ENCODE measurements at places on chromosomes 1 and 21.
A peak's percentile ranks its signal among the peaks of the same experiment; 100 is the strongest.

DNA sequence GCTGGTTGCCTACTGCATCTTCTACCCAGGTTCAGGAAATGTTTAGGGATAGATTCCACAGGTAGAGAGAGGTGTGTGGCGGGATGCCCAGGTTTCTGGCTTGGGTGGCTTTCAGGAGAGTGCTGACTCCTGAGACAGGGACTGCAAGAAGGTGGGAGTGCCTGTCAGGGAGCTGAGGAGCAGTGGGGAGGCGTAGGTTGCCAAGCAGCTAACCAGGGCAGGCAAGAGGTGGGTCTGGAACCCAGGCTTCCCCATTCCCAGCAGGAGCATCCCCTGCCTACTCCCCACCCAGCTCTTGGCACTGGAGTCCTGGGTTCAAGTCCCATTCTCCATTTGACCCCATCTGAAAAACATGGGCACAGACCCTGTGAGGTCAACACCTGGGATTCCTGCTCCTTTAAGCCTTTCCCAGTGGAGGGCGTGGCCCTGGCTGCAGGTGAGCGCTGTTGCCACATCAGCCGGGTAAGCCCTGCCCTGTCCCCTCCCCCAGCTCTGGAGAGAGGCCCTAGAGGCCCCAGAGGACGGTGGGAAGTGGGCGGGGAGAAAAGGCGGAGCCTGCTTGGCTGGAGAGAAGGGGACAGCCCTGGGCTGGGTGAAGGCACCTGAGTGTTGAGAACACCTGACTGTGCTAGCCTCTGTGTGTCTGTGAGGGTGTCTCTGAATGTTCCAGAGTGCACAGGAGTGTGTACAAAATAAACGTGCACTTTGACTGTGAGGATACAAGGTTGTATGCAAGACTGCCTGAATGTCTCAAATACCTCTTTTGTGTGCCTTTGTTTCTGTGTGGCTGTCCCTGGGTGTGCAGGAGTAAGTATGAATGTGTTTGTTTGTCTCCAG lies 14.0 kb upstream of the SYNC start:
- H3K27ac ChIP-seq = no peak overlapping the region
- peaks cover 8% of the 10 kb centered on the region for H3K4me1 ChIP-seq
- H3K27me3 ChIP-seq = no peaks in the 10 kb centered on the region

- peaks cover 9% of the 10 kb centered on the region for H3K4me1 ChIP-seq
- H3K36me3 ChIP-seq = peaks cover 4% of the 10 kb centered on the region
- H3K4me3 ChIP-seq = no peak overlapping the region
- H3K27ac ChIP-seq = no peak overlapping the region
- DNase-seq = no peak
- no peaks in the 10 kb centered on the region for H3K27me3 ChIP-seq
Measured at GRCh38 chr1:201156346-201156745, 2.1 kb upstream of the TMEM9 start.

- no peak overlapping the region for H3K4me3 ChIP-seq
- H3K36me3 ChIP-seq = no peaks in the 10 kb centered on the region
- DNase-seq = no peak
- H3K27me3 ChIP-seq = no peaks in the 10 kb centered on the region
- no peaks in the 10 kb centered on the region for H3K4me1 ChIP-seq
Measured at GRCh38 chr1:97013941-97014340, 292.4 kb downstream of the PTBP2 start.

DNA sequence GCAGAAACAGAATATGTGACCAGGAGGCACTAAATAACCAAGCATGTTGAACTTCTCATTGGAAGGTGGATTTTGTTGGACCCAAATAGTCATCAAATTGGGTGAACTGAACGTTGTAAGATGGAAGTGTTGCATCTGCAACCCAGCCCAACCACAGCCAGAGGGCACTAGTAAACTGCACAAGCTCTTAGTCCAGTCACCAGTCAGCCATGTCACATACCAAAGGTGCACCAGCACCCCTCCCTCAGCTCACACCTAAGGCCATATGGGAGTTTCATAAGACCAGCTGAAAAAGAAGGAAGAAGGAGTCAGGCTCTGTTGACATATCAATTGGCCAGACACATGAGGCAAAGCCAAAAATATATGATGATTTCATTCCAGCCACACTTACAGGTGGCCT lies 481.7 kb upstream of the NR5A2 start:
- DNase-seq = peak; percentile 70
- no peak overlapping the region for H3K4me3 ChIP-seq
- H3K36me3 ChIP-seq = no peaks in the 10 kb centered on the region
- H3K27ac ChIP-seq = no peak overlapping the region

GRCh38 chr21:18760247-18760646 lies 356.7 kb upstream of the TMPRSS15 start:
- H3K27ac ChIP-seq = no peak overlapping the region
- H3K27me3 ChIP-seq = no peaks in the 10 kb centered on the region
- H3K4me1 ChIP-seq = no peaks in the 10 kb centered on the region
- DNase-seq = no peak

- no peaks in the 10 kb centered on the region for H3K27me3 ChIP-seq
- no peak overlapping the region for H3K27ac ChIP-seq
- DNase-seq = no peak
Measured at GRCh38 chr1:15428815-15429435, 9.3 kb upstream of the CTRC start.

GRCh38 chr1:67745875-67746698 lies 61.1 kb downstream of the GADD45A start:
- no peaks in the 10 kb centered on the region for H3K27me3 ChIP-seq
- H3K36me3 ChIP-seq = no peaks in the 10 kb centered on the region
- no peaks in the 10 kb centered on the region for H3K4me1 ChIP-seq
- DNase-seq = no peak
- H3K4me3 ChIP-seq = no peak overlapping the region
- H3K27ac ChIP-seq = no peak overlapping the region

DNA sequence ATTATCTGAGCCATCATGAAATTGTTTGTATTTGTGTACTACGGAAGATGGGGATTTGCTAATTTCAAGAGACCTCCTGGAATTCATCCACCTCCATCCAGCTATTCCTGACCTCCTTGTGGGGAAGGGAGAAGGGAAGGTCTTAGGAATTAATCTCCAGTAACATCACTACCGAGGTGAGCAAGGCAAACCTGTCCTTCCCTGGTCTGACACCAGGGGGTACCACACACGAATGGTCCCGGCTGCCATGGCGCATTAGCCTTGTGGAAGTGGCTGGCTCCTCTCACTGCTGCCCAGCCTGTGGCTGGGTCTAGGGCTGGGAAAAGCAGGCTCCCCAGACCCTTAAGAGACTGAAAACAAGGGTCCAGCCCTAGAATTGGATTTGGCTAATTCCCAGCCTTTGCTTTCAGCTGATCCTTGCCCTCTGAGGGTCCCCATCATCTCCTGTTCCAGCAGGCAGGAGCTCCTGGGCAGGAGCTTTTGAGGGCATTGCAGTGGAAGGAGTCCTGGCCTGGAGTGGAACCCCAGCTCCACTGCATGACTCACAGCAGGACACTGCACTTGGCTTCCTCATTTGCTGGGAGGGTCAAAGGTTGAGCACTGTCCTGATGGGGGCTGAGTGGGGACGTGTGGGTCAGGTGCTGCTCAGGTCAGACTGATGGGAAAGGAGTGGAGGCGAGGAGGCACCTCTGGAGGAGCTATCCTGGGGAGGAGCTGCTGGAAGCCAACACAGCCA lies 34.8 kb downstream of the RIMS3 start:
- no peaks in the 10 kb centered on the region for H3K27me3 ChIP-seq
- peaks cover 2% of the 10 kb centered on the region for H3K4me1 ChIP-seq
- H3K36me3 ChIP-seq = no peaks in the 10 kb centered on the region
- H3K27ac ChIP-seq = no peak overlapping the region

GRCh38 chr21:18986197-18986596 lies 582.6 kb upstream of the TMPRSS15 start:
- H3K27ac ChIP-seq = no peak overlapping the region
- no peaks in the 10 kb centered on the region for H3K27me3 ChIP-seq
- no peaks in the 10 kb centered on the region for H3K4me1 ChIP-seq

- no peak overlapping the region for H3K27ac ChIP-seq
- no peaks in the 10 kb centered on the region for H3K4me1 ChIP-seq
- H3K4me3 ChIP-seq = no peak overlapping the region
- no peaks in the 10 kb centered on the region for H3K27me3 ChIP-seq
- no peaks in the 10 kb centered on the region for H3K36me3 ChIP-seq
Measured at GRCh38 chr21:16908077-16908476, 604.8 kb upstream of the CXADR start.

DNA sequence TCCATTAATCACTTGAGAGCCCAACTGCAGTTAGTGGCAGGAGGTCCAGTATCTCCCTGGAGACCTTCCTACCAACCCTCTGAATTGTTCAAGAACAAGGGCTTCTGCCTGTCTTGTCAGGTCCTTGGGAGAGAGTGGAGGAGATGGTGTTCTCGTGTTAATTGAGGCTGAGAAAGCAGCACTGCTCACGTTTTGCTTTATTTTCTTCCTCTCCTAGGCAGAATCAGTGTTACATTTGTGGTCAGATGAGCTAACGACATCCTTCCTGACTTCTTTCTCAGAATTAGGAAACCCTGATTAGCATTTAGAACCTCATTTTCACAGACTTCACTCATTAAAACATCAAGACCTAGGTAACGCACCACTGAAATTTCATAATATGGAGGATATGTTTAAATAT lies 26.4 kb upstream of the LRIG2 start:
- H3K4me3 ChIP-seq = no peak overlapping the region
- DNase-seq = no peak
- H3K4me1 ChIP-seq = peaks cover 20% of the 10 kb centered on the region

- DNase-seq = no peak
- no peak overlapping the region for H3K27ac ChIP-seq
- no peak overlapping the region for H3K4me3 ChIP-seq
Measured at GRCh38 chr1:157852476-157852875, 10.9 kb upstream of the CD5L start.

DNA sequence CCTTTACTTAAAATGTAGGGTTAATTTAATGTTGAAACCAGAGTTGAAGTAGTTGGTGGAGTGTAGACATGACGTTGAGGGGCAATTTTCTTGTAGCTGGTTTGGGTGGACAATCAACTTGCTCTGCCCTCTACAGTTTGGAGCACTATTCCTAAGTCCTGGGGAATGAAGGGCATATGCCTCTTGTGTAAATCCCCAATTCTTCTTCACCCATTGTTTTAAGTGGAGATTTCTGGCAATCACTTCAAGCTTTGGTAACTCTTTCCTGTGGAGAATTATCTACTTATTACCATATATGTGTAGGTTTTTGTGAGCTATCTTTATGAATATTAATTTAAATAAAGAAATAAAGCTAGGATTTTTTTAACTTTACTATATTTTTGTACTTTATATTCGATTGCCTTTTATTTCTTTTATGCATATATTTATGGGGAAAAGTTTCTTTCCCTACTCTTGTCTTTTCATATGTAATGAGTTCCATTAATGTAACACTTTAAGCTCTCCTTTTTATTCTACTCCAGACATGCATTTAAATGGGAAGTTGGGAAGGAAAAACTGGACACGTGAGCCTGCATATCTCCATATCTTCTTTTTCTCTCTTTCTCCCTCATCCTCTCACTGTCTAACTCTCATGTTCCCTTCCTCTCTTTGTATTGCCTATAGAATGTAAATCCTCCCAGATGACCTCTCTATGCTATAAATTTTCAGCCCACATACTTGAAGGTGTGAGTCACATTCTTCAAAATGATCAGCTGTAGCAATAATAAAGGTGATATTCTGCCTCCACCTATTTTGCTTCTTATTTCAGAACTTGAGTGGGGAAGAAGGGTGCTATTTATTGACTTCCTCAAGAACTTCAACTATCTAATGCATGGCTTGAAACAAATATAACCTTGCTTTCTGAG lies 276.7 kb downstream of the PTPRC start:
- no peaks in the 10 kb centered on the region for H3K36me3 ChIP-seq
- DNase-seq = no peak
- no peaks in the 10 kb centered on the region for H3K27me3 ChIP-seq
- H3K4me3 ChIP-seq = no peak overlapping the region

DNA sequence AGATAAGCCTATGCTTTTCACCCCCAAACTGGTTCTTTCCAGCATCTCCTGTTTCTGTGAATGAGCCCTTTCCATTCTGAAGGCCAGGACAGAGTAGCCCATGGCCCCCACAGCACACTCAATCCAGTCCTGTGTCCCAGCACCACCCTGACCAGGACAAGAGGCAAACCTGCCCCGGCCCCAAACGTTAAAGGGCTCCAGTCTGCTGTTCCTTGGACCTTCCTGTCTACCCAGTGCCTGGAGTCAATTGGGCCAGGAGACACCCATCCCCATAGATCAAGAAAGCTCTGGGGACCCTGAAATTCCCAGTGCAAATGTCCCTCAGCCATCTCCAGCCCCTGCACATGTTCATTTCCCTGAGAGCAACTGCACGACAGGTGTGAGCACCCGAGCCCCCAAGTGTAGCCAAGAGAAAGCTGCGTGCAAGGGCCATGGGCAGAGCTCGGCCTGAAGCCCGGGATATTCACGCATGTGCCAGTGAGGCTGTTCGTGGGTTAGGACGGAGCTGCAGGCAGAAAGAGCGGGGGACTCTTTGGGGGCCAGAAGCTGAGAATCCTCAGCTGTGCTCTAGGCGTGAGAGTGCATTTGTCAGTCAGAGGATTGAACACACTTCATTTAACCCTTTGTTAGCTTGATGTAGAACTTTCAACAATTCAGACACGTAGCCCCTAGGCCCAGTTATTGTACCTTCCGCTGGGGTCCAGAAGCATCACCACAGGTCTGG lies 4.2 kb upstream of the RIPK4 start:
- DNase-seq = no peak
- no peaks in the 10 kb centered on the region for H3K36me3 ChIP-seq
- peaks cover 19% of the 10 kb centered on the region for H3K4me1 ChIP-seq
- H3K27ac ChIP-seq = no peak overlapping the region

- H3K4me1 ChIP-seq = no peaks in the 10 kb centered on the region
- H3K4me3 ChIP-seq = no peak overlapping the region
- no peaks in the 10 kb centered on the region for H3K36me3 ChIP-seq
- no peak for DNase-seq
Measured at GRCh38 chr1:236465959-236466303, 57.9 kb upstream of the LGALS8 start.

DNA sequence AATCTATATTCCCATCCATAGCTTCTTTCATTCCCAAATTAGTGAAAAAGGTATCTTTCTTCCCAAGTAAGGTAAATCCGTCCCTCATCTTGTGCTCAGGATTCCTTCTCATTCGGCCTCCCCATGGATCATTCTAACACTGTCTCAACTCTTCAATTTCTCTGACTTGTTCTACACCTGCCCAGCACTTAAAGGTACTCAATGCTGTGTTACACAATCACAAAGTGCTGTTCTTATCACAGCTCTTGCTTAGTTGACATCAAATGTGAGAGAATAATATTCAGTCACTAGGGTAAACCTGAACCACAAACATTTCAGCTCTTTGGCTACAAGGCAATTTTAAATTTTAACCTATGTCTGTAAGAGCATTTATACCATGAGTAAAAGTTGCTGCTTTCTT lies 94.8 kb downstream of the DIRAS3 start:
- H3K36me3 ChIP-seq = no peaks in the 10 kb centered on the region
- H3K27ac ChIP-seq = no peak overlapping the region
- H3K4me1 ChIP-seq = peaks cover 6% of the 10 kb centered on the region
- no peak overlapping the region for H3K4me3 ChIP-seq
- no peak for DNase-seq

DNA sequence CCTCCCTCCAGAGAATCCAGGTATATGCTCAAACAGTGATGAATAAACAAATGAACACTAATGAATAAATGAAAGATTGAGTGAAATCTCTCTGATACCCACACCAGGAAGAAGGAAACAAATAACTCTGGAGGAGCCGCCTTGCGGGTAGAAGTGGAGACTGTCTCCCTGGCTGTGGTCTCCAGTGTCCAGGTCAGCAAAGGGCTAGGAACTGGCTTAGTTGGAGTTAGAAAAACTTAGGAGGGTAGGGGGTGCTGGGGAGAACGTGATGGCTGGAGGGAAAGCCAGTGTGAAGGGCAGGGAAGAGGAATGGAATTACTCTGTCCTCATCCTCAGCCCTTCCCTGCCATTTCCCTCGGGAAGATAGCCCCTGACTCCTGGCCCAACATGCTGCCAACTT lies 537 bp downstream of the RHBDL2 start:
- H3K27ac ChIP-seq = no peak overlapping the region
- no peaks in the 10 kb centered on the region for H3K36me3 ChIP-seq
- H3K27me3 ChIP-seq = no peaks in the 10 kb centered on the region
- H3K4me1 ChIP-seq = no peaks in the 10 kb centered on the region
